Cardiac fibroblast (primary cell): ENCODE measurements at places on chromosomes 12 and 14.

- DNase-seq, result peak; percentile 95
Observed at GRCh38 chr12:65609359-65609771, 214.9 kb upstream of the HMGA2 start.

DNA sequence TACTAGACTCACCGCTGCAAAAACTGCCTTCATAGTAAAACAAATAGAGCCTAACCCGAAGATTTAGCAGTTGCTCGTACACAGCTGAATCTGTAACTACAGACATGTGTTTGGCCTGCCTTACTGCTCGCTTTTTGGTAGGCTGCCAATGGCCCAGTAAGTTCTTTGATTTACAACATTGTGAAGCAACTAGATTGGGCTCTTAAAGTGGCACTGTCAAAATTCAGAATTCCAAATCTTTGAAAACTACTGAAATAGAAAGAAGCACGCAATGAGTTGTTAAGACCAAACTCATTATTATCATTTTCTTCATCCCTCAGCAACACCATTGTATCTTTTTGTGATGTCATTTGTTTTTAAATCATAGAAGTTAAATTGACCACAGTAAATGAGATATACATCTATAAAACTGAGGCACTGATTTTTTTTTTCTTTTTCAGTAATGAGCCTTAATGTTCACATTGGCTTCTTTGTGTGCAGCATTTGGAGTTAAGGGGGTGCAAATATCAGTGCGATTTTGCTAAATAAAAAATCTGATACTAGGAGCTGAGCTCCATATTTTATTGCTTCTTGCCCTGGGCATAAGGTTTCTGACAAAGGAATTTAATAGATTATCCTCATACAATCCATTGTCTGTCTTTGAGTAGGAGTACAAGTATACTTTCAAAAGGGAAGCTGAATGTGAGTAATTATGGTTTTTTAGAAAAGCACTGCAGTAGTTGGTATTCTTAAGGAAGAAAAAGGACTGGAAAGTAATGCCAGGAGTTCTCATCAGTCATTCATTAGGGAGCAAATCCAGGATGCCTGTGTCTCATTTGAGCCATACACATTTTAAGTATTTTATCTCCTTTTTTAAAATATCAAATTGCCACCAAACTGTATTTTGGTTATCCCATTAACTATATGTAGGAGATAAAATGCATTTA is 138.5 kb downstream of the KICS2 start:
- peak; percentile 97 for DNase-seq

- DNase-seq, result no peak
Observed at GRCh38 chr14:98598576-98598975, 673.4 kb downstream of the BCL11B start.

DNA sequence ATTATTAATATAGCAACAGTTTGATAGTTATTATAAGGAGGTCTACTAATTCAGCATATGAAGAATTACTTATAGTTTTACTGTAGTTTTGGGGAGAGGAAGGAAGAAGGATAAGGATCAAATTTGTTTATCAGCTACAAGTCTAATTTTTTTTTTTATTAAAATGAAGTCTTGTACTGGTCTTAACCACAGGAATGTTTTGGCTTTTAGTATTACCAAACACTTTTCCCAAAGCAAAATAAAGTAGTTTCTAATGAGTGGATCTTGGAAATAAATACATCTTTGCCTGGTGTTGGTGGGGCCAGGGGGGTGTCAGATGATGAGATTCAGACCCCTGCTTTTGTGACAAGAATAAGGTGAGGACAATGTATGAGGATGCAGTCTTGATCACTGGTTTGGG is 57.2 kb upstream of the ZDHHC17 start:
- no peak for DNase-seq

- no peak for DNase-seq
Observed at GRCh38 chr12:123580772-123581171, 3.6 kb upstream of the TMED2 start.
